ENCODE measurements at places on chromosomes 7 and 10.

DNA sequence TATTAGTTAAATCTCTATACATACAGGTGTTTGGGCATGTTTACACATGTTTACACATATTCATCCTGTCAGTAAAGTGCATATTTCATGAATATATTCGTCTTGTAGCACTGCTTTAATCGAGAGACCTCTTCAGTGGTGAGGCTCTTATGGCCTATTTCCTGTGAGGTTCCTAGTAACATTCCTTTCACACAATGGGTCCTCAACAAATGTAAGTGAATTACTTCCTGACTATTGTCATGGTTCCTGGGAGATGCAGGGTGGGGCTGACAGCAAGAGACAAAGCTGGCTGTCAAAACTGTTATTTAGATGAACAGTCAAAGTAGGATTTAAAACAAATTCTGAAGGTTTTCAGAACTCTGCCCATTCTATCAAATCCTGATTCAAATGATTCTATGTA, 12.4 kb upstream of the SEMA3A start:
- no peak for DNase-seq

DNA sequence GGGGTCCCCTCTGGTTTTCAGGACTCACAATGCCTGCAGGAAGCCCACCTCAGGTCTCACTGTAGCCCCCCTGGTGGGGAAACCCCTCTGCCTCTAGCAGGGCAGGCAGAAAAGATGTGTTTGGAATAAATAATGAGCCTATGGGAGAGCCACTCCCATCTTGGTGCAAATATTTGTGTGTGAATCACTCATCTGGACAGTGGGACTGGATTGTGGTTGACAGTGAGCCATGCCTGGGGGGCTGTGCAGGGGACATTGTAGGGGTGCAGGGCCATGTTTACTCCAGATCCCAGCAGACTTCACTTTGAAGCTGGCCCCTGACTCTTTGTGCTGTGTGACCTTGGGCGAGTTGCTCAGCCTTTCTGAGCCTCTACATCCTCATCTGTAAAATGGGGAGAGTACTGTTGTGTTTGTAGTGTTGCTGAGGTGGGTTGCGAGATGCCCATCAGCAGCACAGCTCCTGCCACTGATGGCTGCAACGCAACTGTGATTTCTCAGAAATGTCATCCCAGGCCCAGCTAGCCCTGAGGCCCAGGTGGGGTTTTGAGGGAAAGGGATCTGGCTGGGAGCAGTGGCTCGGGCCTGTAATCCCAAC, 20.7 kb downstream of the GTF2IRD1 start:
- DNase-seq: no peak

DNA sequence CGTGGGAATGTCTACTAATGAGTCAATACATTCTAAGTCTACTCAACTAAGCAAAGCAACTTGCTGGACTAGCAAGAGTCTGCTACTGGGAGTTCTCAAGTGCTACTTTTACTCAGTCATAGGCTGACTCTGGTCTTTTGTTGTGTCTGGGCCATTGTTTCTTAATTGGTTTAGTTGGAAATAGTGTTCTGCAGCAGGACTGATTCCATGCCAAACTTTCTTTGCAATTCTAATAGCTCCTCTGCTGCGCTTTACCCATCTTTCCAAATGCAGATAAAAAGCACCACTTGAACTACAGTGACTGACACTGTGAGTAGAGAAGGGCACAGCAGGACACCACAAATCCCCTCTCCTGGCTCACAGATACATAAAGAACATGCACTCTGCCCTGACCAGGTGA, 125.7 kb downstream of the CD36 start:
- no peak for DNase-seq

DNA sequence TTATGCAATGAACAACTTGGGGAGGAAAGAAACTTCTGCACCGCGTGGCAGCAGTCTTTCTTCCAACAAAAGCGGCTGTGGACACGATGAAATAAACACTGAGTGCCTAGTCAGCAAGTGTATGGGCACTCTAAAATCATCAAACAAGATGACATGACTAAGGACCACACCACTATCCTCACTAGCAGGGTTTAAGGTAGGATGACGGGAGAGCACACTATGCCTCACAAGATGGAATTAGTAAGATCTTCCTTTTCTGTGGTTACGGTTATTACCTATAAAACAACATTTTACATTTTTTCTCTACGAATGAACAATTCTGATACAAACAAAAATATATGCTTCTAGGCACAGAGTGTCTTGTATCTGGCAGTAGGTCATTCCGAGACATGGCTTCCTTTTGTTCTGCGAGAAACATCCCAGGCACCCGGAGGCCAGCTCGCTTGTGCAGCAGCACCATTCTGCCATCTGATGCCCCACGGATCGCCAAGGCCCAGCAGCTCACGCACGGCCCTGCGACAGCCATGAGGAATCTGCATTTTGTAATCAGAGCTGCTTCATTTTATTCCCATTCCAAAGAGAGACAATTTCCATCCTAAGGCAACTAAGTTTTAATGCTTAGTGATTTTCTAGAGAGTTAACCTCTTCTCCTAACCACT, 54.1 kb upstream of the NCAPG2 start:
- no peak for DNase-seq

DNA sequence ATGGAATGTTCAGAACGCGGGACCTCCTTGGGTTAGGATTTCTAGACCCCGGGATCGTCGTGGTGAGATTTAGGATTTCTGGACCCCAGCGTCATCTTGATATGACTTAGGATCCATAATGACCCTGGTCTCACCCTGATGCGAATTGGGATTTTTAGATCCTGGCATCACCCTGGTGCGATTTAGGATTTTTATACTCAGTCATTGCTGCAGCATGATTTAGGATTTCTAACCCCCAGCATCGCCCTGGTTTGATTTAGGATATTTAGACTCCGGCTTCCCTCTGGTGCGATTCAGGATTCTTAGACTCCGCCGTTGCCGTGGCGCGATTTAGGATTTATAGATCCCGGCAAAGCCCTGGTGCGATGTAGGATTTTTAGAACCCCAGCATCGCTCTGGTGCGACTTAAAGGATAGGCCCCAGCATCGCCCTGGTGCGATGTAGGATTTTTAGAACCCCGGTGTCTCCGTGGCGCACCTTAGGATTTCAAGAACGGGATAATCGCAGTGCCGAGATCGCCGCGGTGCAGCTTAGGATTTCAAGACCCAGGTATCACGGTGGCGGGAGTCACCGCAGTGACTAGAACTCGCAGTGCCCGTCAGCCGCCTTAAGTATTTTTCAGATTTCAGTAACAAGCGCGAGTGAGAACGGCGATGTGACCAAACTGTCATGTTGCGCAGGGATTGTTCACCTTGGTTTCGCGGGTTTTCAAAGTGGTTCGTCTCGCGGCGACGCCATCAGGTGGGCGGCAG, 814 bp downstream of the MEST start:
- no peak for DNase-seq

- DNase-seq: no peak
These were observed 226.0 kb downstream of the SFMBT2 start for GRCh38 chr10:7184660-7185366.

GRCh38 chr7:116195451-116195850, 14.9 kb upstream of the TES start:
- no peak for DNase-seq

GRCh38 chr10:43610636-43611035, 4.4 kb downstream of the ZNF485 start:
- DNase-seq: no peak

GRCh38 chr10:59135275-59135674, 41.2 kb upstream of the PHYHIPL start:
- DNase-seq: no peak

DNA sequence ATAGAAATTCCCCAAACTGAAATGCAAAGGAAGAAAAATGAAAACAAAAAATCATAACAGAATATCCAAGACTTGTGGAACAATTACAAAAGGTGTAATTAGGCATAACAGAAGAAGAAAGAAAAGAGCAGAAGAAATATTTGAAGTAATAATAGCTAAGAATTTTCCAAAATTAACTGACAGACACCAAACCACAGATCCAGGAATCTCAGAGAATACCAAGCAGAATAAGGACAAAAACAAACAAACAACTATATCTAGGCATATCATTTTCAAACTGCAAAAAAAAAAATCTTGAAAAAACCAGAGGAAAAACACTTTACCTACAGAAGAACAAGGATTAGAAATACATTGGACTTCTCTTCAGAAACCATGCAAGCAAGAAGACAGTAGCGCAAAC, 25.5 kb downstream of the CFAP70 start:
- DNase-seq: no peak

GRCh38 chr10:23331567-23332301, 12.9 kb downstream of the C10orf67 start:
- DNase-seq: no peak

DNA sequence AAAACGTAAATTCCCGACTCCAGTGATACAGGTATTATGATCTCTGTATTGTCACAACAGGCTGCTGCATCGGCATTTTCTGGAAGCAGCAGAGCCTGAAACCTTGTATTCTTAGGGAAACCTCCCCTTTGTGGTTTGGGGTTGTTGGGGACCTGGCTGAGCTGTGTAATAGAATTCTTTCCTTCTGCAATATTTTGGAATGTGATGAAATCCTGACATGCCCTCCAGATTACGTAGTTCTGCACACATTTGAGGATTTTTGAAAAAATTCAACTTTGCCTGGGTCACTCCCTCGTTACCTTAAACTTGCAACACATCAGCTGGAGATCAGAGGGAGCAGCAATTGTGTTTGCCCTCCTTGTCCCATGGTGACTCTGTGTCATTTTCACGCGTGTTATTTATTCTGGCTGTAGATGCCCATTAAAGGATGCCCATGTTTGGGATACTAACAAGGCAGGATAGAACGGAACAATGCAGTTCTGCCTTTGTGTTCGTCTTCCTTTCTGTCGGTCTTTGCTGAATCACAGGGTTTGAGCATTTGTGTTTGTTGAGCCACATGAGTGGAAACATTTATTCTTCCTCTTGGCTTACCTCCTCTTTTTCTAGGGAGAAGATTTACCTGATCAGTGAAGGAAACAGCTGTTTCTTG, 181.7 kb downstream of the TCF7L2 start:
- DNase-seq: no peak

GRCh38 chr7:159010411-159010810, 134.3 kb downstream of the VIPR2 start:
- no peak for DNase-seq

GRCh38 chr7:22666732-22667131, 60.3 kb upstream of the IL6 start:
- no peak for DNase-seq

DNA sequence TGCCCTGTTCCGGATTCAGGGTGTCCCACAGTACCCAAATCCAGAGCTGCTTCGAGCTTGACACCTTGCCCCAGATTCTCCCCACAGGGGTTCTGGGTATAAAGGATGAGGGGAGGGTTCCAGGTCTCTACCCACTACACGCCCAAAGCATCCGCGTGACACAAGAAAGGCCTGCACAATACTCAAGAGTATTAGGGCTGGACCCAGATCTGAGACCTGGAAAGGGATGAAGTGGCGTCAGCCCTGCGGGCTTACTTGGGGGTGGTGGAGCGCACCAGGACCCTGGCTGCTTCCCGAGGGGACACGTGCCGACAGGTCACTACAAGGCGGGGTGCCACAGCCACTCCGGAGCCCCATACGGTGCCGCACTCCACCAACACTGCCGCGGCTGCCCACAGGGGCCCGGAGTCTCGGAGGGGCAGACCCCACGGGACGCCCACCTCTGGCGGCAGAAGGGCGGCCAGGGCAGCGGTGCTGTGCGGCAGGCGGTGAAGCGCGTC, 1.3 kb downstream of the TYSND1 start:
- no peak for DNase-seq

- DNase-seq: no peak
These were observed 243.9 kb downstream of the SNX13 start for GRCh38 chr7:17696422-17696821.

- DNase-seq: no peak
These were observed 177.0 kb downstream of the DNAH11 start for GRCh38 chr7:21719846-21720245.

DNA sequence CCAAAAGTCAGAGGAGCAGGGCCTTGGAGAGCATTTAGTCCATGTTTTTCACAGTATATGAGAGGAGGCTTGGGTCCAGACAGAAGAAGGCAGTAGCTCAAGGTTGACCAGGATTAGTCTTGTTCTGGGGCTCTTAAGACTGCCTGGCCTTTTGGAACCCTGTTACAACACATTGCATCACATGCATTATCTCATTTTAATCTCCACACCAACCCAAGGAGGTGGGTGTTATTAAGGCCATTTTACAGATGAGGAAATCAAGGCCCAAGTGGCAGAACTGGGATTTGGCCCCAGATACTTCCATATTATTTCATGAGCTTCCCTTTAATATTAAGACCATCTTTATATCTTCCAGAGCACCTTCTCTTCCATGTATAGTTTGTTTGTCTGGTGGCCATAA, 38.8 kb downstream of the RPS24 start:
- DNase-seq: no peak

GRCh38 chr10:103568505-103568904, 75.0 kb downstream of the NEURL1 start:
- DNase-seq: no peak

GRCh38 chr10:65581426-65582026, 1344.3 kb upstream of the LRRTM3 start:
- DNase-seq: no peak

DNA sequence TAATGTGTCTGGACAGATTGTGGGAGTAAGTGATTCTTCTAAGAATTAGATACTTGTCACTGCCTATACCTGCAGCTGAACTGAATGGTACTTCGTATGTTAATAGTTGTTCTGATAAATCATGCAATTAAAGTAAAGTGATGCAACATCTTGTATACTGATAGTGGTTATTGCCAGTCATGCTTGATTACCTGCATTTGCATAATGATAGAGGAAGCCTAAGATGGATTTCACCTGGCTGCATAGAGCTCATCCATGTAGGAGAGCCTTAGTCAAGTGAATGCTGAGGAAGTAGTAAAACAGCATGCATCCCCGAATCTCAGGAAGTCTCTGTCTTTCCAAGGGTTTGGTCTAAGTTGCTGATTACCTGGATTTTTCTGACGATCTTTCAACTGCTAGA, 64.2 kb upstream of the CAPZA2 start:
- no peak for DNase-seq

DNA sequence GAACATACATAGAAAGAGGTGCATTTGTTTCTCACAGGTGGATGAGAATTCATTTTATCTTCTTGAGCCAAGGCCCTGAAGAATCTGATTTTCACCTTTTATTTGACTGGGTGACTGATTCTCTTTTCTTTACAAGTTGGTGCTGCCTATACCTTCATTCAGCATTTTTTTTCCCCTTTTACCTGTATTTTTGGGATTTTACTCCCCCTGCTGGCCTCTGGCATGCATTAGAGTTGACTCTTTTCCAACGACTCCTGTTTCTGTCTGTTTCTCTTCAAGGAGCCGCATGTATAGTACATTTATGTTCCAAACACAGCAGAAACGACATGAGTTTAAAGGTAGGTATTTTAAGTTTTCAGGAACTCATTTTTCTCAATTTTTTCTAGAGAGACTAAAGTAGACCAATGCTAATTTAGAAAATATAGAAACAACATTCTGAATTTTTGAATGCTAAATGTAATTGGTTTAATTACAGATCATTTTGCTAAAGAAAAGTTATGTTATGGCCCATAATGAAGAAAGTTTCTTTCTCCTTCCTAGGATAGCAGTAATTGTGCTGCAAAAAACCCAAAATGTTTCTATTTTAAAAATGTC, 149.8 kb upstream of the HDAC9 start:
- no peak for DNase-seq

- no peak for DNase-seq
These were observed 79.2 kb downstream of the C7orf25 start for GRCh38 chr7:42832667-42833066.
